ENCODE measurements at places on chromosomes 4 and X.

- no peak for DNase-seq
Observed at GRCh38 chr4:152690706-152691651, 11.2 kb upstream of the TMEM154 start.

DNA sequence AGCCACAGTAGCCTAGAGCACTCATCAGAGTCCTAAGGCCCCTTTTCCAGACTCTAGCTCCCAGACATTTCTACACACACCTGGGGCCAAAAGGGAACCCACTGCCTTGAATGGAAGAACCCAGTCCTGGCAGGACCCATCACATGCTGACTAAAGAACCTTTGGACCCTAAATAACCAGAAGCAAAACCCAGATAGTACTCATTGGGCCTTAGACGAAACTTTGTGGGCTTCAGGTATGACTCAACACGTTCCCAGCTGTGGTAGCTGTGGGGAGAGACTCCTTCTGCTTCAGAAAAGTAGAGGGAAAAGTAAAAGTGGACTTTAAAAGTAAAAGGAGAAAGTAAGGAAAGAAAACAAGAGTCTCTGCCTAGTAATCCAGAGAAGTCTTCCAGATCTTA is 311.5 kb downstream of the OPHN1 start:
- DNase-seq = no peak

- DNase-seq = no peak
Observed at GRCh38 chr4:41217374-41217773, 3.0 kb upstream of the APBB2 start.

GRCh38 chrX:17511556-17511955 is 136.6 kb downstream of the NHS start:
- DNase-seq = no peak

DNA sequence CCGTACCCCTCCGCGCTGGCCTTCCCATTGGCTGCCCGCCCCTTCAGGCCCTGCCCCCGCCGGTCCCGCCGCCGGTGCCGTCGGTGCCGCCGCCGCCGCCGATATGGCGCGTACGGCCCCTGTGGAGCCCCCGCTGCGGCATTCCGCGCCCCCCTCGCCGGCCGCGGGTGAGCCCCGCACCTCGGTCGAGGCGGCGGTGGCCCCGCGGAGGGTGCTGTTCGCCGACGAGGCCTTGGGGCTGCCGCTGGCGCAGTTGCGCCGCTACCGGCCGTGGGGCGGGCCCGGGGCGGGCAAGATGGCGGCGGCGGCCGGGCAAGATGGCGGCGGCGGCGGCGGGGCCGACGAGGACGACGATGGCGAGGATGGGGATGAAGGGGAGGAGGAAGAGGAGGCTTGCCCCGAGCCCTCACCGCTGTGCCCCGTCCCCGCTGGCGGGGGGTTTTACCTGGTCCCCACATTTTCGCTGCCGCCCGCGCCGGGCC is at the start of gene PPP1R3F:
PPP1R3F (plus strand) TSS at position 27 of the 482 bp plus-strand sequence; CDS start at position 104, 77 bp downstream.
- no peak for DNase-seq

- no peak for DNase-seq
Observed at GRCh38 chr4:26792639-26793038, 68.0 kb upstream of the STIM2 start.

DNA sequence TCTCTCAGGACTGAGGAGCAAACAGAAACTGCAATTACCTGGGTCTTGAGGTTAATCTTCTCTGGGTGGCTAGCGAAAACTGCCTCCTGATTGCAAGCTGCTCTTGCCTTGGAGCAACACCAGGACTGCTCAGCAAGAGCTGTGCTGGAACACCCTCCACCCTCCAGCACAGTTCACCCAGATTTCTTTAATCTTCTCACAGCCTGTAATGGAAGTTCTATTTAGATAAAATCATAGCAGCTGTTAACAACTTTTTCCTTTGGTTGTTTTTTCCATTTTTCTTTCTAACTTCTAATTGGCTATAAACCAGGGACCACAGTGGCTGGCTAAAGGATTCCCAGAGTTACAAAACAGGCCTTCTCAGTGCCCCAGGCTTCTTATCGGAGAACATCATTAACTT is 36.3 kb downstream of the OPHN1 start:
- DNase-seq = no peak

Measured in CD4-positive, alpha-beta T cell (primary cell).